NCI-H1694 treated with DMSO at 0.1 percent for 48 hours (cell line): ENCODE measurements at places on chromosomes 1 and 21.
A peak's percentile ranks its signal among the peaks of the same experiment; 100 is the strongest.

DNA sequence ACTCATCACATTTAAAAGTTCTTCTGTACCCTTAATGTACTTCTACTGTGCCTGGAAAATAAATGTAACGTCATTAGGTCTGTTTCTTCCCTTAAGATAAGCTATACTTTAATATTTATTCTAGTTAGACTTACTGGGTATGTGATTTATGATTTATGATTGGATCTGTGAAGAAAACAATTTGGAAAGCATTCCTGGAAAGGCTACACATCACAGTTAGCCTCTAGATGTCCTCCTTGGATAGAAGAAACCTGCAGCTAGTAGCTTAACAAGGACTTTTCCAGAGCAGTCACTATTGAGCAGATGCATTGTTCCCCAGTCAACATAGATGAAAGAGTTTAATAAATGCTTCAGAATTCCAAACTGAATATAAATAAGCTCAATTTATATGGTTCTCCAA, 22.2 kb upstream of the ABL2 start:
- DNase-seq, result peak; percentile 31

- no peak for DNase-seq
Measured at GRCh38 chr1:2044510-2045319, 5.5 kb upstream of the PRKCZ start.

- no peak for DNase-seq
Measured at GRCh38 chr1:145706086-145706664, 993 bp downstream of the PDZK1 start.

DNA sequence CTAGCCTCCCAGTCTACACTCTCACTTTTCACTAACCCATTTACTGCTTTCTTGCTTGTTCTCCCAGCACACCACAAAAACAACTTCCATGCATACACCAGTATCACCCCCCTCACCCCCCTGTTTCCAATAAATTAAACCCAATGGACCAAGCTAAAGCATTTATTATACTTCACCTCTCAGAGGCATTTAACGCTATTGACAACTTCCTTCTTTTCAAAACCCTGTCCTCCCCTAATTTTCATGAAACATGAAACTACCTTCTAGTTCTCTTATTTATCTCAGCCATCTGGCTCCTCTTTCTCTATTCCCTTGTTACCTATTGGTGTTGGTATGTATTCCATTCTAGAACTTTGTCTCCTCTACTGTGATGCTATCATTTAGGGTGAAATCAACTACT, 32.3 kb downstream of the PTPRC start:
- DNase-seq, result no peak

DNA sequence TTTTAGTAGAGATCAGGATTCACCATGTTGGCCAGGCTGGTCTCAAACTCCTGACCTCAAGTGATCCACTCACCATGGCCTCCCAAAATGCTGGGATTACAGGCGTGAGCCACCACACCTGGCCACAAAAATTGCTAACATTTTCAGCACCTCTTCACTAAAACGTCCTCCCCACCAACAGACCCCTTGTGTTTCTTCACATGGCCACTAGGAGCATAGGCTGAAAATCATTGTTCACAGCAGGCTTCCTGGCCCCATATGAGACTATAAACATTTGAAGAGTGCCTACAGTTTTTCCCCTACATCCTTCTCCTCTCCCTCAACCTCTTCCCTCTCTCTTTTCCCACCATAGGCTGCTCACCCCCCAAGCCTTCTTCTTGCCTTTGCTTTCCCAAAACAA, 28.0 kb upstream of the SFPQ start:
- peak; percentile 10 for DNase-seq
